ENCODE measurements at places on chromosomes 16 and 17. TPM values are rescaled to one million over a fixed set of nuclear protein-coding genes. Genes with fewer than 3 reads are reported as not detected.

GRCh38 chr16:87918338-87918737, 18.0 kb downstream of the CA5A start:
- no peak for DNase-seq

- DNase-seq, result no peak
Observed at GRCh38 chr16:54817940-54818574, 112.6 kb upstream of the IRX5 start.

DNA sequence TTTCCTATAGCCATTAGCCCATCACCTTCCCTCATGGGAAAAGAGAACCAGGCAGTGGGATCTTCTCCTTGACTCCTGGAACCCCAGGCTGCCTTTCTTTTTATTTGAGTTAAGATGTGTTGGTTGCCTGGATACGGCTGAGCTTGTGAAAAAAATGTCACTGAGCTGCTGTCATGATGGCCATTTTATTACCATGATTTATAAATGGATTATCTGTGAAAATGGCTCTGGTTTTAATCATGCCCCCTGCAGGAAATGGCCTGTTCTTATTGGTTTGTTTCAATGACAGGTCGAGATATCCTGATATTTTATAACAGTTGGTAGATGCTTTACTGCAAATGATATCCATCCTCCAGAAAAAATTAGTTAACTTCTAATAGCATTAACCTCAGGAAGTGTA, 640.4 kb downstream of the CDH11 start:
- no peak for DNase-seq

GRCh38 chr16:89720813-89721545, at the start of the genes VPS9D1 and ZNF276:
TSS of gene VPS9D1 (minus strand) at chr16:89720898. CDS start at chr16:89720861, 37 bp downstream.
TSS of gene ZNF276 (plus strand) at chr16:89721537. CDS start at chr16:89721641, 104 bp downstream.
- DNase-seq, result peak; percentile 84

DNA sequence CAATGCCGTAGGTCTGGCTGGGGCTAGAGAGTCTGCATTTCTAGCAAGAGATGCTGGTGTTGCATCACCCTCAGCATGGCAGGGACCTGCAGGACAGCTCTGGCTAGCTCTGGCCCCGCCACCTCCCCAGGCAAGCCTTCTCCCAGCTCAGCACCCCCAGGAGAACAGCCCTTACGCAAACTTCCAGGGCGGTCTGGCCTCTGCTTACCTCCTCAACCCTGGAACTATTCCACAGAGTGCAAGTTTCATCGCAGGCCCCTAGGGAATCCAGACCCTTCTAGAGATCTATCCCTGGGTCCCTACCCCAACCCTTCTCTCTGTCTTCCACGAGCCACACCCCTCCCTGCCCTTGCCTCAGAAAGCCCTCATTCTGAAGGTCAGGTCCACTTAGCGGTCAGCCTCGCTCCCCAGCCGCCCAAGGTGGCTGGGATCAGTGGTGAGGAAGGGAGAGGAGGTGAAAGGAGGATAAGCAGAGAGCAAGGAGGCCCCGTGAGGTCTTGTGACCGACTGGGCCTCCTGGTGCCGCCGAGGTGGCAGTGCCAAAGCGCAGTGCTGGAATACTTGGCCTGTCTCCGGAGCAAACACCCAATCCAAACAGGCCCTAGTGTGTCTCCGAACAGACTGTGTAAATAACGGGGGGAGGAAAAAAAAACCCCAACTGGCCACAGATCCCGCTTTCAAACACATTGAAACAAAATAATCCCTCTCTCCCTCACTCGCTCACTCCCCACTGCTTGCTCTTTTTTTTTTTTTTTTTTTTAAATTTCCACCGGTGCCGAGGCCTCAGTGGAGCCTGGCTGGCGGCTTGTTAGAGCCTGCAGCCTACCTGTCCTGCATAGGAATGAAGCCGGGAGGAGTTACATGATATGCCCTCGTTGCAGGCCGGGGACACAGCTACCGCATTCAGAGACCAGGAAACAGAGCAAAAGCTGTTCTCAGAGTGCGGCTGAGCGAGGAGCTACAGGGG, 380.9 kb downstream of the SOX9 start:
- DNase-seq, result no peak

DNA sequence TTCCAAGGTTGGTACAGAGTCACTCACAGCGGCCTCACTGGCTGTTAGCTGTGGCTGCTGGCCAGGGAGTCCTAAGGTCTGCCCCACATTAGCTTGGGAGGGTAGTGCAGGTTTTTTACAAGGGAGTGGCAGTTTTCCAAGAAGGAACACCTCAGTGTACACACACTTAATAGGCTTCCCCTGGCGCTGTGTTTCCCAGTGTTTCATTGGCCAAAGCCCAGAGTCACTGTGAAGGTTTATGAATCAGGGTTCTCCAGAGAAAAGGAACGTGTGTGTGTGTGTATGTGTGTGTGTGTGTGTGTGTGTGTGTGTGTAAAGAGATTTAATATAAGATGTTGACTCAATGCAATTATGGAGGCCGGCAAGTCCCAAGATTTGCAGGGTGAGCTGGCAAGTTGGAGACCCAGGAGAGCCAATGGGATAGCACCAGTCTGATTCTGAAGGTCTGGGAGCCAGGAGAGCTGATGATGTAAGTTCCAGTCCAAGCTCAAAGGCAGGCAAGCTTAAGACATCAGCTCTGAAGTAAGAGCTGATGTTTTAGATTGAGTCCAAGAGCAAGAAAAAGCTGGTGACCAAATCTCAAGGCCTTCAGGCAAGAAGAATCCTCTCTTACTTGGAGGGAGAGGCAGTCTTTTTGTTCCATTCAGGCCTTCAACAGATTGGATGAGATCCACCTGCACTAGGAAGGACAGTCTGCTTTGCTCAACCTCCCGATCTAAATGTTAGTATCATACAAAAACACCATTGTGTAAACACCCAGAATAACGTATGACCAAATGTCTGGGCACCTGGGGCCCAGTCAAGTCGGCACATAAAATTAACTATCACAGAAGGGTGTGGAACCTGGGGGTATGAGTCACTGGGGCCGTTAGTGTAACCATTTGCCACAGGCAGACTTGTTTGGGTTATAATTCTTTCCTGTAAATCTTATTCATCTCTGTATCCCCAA, 206.8 kb downstream of the PRKCA start:
- DNase-seq, result peak; percentile 75

GRCh38 chr16:53132406-53132805, 77.6 kb downstream of the CHD9 start:
- no peak for DNase-seq

- DNase-seq, result no peak
Observed at GRCh38 chr17:58503866-58504265, 10.6 kb downstream of the MTMR4 start.

- no peak for DNase-seq
Observed at GRCh38 chr17:27649929-27650328, 18.9 kb downstream of the LGALS9 start.

DNA sequence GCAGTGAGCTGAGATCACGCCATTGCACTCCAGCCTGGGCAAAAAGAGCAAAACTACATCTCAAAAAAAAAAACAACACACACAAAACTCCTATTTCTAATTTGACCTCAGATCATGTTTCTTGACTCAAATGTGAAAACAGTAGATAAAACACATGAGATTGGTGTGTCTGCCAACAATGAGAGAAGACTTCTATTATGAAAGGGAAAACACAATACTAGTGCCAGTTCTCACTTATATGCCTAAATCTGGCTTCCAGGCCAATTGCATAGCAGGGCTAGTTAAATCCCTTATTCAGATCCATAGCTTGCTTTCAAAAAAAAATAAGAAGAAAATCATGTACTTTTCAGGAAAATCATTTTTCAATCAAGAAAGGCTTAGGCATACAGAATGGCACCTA, 39.4 kb downstream of the AP1G1 start:
- DNase-seq, result no peak

- no peak for DNase-seq
Observed at GRCh38 chr17:39946551-39947330, 16.1 kb upstream of the GSDMA start.

DNA sequence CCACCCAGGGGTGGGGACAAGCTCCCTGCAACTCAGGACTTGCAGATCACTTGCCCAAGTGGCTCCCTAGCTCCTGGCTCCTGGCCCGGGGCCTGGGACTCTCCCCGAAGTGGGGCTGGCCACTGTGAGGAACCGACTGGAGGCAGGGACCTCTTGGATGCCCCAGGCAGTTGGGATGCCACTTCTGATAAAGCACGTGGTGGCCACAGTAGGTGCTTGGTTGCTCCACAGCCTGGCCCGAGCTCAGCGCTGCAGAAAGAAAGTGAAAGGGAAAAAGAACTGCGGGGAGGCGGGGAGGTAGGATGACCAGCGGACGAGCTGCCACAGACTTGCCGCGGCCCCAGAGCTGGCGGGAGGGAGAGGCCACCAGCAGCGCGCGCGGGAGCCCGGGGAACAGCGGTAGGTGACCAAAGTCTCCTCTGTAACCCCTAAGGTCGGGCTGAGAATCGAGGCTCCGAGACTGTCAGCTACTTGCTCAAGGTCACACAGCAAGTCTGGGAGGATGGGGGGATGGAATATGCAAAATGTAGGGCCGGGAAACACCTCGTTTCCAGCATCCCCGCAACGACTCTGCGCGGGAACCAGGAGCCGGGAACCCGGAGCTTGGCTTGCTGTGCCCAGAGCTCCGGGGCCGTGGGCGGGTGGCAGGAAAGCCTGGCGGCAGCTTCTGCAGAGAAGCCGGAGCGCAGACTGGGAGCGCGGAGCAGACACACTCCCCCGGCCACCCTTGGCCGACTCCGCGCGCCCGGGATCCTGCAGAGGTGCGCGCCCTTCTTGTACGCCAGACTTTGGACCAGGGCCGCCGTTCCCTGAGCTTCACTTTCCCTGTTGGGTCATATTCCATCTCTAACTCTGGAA, 1.9 kb downstream of the CIITA start:
- DNase-seq, result no peak

GRCh38 chr17:28763804-28764266, 20.0 kb downstream of the TRAF4 start:
- DNase-seq, result peak; percentile 76

- no peak for DNase-seq
Observed at GRCh38 chr16:84988328-84989080, 22.8 kb downstream of the ZDHHC7 start.

- DNase-seq, result no peak
Observed at GRCh38 chr17:12007466-12007865, 10.2 kb upstream of the ZNF18 start.

DNA sequence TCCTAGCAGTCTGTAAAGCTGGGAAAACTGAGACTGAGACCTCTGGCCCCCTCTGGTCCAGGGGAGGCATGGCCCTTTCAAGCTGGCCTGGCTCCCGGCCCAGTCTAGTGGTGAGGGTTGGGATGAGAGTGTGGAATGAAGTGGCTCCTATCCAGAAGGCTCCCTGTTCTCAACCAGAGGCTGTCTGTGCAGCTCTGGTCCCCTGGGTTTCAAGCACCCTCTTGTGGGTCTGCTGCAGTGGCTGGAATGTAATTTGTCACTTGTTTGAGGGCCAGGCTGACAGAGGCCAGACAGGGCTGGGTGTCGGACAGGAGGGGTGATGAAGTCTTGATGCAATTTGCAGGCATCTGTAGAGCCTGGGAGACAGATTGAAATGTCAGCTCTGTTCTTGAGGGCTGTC, 22.1 kb upstream of the PHF12 start:
- DNase-seq, result no peak

DNA sequence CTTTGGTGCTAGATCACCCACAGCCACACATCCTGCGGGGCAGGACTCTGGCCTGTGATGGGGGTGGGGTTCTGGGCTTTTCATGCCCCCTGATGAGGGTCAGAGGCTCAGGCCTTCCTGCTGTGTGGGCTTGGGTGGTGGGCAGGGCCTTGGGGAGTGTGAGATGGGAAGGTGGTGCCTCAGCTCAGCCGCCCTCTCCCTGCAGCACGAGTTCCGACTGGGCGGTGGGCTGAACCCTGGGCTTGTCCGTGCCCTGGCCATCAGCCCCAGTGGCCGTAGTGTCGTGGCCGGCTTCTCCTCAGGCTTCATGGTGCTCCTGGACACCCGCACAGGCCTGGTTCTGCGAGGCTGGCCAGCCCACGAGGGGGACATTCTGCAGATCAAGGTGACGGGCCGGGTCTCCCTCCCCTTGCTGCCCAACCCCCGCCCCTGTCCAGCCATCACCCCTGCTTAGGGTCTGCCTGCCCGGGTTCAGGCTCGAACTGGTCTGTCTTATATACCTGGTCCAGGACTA, 6.8 kb upstream of the SERPINF2 start:
- no peak for DNase-seq

GRCh38 chr17:78290721-78291120, 59.3 kb downstream of the TMEM235 start:
- no peak for DNase-seq

DNA sequence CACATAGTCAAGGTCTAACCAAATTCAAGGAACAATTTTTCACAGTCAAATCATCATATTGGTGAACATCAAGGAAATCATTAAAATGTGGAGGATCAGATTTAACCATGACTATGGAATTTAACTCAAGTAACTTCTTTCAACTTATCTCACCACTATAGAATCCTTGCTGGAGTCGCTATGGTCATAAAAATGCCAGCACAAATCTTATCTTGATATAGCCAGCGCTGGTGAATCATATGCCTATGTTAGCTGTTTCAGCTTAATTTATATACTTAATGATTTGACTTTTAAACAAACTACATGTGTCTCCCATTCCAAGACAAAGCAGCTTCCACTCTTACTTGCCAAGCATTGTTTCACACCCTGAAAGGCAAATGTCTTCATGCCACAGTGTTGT, 416.4 kb downstream of the CDH11 start:
- DNase-seq, result no peak

DNA sequence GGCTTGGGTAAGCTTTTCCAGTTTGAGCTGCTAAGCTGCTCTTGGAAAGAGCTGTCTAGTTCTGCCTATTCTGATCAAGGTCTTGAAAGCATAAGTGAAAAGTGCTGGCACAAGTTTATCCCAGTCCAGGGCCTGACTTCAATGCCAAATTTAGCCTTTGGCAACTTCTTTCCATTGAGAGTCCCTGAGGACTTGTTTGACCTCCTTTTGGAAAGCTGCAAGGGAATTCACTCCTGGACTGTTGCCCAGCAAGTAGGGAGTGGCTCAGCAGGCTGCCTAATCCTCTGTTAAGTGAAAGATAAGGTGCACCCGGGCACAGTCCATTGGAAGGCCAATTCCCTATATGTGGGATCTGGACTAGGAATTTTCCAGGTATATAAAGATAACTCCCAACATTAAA, 16.0 kb upstream of the TANC2 start:
- no peak for DNase-seq

DNA sequence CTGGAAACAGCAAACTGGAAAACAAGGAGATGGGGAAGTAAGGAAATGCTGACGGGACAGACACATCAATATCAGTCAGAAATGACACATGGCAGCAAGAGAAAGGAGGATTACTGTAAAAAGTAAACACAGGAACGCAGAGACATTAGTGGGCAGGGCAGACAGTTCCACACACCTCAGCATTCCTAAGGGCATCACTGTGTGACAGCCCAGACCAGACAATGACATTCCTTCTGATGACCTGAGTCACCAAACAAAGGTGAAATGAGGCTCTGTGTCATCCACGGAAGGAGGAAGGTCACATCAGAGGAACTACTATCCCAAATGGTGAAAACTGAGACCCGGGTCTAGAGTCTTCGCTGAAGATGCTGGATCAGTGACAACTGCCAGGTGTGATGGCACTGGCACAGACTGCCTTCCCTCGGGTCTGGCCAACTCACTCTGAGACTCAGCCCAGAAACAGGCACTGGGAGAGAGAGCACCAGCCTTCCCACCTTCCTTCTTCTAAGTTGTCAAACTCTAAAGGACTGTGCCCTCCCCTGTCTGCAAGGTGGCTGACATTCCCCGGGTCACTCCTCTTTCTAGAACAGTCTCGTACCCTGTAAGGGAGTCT, 36.7 kb downstream of the TK2 start:
- DNase-seq, result peak; percentile 64

GRCh38 chr17:63919311-63919723, 678 bp upstream of the GH1 start:
- peak; percentile 54 for DNase-seq

Gene GAS2L2
- total RNA-seq, result not detected

Gene KCNAB3
- 0.45 TPM for total RNA-seq

Gene CTRB1
- not detected for total RNA-seq

Gene SOST
- total RNA-seq, result not detected

Gene SLC9A5
- 1.2 TPM for total RNA-seq

Gene TEKT5
- not detected for total RNA-seq

Measured in SJSA1 (cell line).